SJSA1 (cell line): ENCODE measurements at places on chromosomes 2 and 18.

GRCh38 chr2:65164426-65164891 is 34.6 kb upstream of the RAB1A start:
- DNase-seq: no peak

- DNase-seq: no peak
Observed at GRCh38 chr2:239519089-239519920, 118.5 kb upstream of the HDAC4 start.

DNA sequence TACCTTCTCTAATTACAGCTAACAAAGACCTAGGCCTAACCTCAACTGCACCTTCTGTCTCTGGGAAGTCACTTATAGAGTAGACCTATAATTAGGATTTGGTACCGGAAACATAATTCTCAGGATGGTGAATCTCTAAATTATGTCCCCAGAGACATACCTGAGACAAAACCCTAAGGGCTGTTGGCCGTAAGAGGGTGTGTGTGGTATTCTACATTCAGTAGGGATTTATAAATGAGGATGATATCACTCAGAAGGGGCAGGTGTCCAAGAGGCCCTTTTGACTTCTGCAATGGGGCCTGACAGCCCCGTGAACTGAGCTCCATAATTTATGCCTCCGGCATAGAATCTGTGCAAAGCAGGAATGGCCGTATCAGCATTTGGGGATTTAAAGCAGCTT is 13.5 kb upstream of the DARS1 start:
- no peak for DNase-seq

DNA sequence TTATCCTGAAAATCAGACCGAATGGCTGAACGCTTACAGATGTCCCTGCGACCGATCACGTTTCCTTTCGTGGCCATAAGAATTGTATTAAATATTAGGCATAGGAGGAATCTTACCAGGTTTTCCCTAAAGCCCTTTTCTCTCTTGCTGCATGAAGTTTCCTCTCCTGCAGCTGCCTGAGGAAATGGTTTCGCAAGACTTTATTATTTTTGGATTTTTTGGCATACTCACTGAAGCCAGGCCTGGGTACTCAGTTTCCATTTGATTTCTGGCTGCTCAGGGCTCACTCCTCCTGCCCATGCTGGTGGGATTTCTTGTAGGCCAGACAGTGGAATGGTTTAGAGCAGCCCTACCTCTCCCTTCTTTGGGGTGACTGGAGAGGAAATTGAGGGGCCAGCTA is 114.0 kb downstream of the KLHL29 start:
- DNase-seq: no peak

DNA sequence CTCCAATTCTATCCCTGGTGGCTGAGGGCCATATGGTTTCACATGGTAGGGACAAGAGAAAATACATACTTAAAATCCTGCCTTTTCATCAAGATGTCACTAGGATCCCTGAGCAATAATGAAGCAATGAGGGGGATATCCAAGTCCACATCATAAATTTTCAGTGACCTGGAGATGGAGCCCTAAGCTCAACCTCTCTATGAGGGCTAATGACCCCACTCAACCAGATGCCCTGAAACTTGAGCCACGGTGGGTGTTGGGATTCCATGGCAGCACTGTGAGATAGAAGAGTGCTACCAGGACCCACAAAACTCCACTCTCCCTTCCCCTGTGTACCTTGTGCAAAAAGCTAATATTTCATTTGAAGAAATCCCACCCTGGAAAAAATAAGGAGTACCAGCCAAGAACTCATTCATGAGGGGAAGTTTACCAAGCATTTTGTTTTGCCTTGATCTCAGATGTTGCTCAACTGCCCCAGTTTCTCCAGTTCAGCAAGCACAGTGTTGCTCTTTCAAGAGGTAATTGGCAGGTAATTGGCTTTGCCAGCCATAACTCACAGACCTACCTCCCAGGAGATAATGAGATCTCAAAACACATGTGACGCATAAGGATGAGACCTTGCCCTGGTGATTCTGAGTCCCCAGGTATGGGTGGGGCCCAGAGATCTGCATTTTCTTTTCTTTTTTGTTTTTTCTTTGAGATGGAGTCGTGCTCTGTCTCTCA is 51.0 kb upstream of the TTC39C start:
- DNase-seq: no peak

- DNase-seq: no peak
Observed at GRCh38 chr2:234971496-234971895, 19.7 kb downstream of the SH3BP4 start.

GRCh38 chr18:39172695-39173421 is 1607.3 kb upstream of the CELF4 start:
- no peak for DNase-seq

- DNase-seq: no peak
Observed at GRCh38 chr2:20634507-20635112, 16.3 kb downstream of the HS1BP3 start.

GRCh38 chr2:2075875-2076529 is 255.1 kb downstream of the MYT1L start:
- DNase-seq: no peak

DNA sequence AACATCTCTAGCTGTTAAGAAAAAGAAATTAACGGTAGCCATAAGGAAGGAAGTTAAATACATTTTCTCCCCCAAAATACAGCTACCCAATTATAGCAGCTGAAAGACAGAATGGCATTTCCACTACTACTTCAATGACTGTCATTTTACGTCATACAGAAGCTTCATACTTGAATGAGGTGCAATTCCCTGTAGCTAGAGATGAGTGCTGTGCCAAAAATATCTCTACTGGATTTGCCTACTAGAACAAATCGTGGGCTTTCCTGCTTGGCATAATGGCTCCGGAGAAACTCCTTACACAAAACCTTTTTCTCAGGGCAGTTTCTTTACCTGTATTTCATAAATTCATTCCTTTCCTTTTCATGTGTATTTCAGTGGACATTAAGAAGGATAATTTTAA is 36.3 kb upstream of the NRXN1 start:
- DNase-seq: no peak

GRCh38 chr2:56169521-56169920 is 14.3 kb upstream of the CCDC85A start:
- DNase-seq: no peak

DNA sequence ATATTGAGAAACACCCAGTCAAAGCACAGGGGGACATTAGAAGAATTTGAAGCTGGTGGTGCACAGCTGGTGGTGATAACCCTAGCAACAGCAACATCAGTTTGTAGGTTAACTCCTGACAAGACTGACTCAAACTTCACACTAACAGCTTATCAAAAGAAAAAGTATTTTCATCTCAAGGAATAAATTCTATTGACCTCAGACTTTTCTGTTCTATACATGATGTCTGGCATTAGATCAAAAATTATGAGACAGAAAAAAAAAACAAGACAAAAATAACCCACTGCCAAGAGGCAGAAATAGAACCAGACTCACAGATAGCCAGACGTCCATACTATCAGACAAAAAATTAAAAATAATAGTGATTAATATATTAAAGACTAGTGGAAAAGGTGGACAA is 126.1 kb downstream of the COL6A3 start:
- DNase-seq: no peak

DNA sequence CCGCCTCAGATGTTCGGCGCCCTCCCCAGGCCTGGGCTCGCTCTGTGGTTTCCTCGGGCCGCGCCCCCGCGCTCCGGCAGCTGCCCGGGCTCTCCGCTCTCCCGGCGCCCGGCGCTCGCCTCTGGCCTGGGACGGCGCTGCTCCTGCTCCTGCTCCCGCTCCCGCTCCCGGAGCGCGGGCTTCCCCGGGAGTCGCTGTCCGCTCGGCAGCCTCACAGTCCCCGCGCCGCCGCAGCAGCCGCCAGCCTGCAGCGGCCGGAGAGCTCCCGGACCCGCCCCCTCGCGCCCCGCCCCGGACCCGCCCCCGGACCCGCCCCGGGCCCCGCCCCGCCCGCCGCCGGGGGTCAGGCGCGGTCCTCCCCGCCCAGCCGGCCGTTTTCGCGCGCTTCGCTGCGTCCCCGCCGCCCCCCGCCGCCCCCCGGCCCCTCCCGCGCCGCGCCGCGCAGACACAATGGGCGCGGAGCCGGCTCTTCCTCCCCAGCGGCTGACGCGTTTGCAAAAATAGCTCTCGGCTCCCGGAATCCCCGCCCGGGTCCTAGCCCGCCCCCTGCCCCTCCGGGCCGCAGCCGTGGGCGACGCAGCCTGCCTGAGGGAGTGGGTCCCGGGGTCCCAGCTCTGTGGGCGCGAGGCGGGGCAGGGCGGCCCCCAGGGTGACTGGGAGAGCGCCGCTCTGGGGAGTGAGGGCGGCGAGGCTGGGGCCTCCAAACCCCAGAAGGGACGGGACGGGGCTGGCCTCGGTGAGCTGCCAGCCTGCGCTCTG is at the start of gene ARL4C:
TSS of gene ARL4C (minus strand) at position 247 of the 759 bp plus-strand sequence. CDS start 495 bp downstream, outside the sequence.
- DNase-seq: peak; percentile 71
